ENCODE measurements at places on chromosomes 2 and 18. TPM values are rescaled to one million over a fixed set of nuclear protein-coding genes. Genes with fewer than 3 reads are reported as not detected.
A peak's percentile ranks its signal among the peaks of the same experiment; 100 is the strongest.

GRCh38 chr2:129801575-129801974 lies 177.9 kb upstream of the RAB6C start:
- no peaks in the 10 kb centered on the region for H3K4me1 ChIP-seq
- no peak overlapping the region for H3K4me3 ChIP-seq
- H3K36me3 ChIP-seq = no peaks in the 10 kb centered on the region
- H3K27ac ChIP-seq = no peak overlapping the region
- no peak for DNase-seq
- H3K27me3 ChIP-seq = no peaks in the 10 kb centered on the region

DNA sequence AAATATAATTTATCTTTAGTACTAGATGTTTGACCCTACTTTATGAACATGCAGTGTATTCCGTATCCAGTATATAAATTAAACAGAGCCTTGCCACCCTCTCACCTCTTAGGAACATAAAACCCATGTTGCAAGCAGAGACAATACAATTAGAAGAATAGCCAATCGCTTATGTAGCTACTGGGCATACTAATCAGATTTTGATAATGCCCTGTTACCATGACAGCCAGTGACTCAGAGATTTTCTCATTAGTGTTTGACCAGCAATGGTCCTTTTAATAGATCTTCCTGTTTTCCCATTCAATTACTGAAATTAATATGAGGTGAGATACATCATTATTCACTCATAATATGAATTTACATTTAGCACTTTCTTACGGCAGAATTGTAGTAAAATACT lies 547.3 kb upstream of the VWC2L start:
- H3K36me3 ChIP-seq = no peaks in the 10 kb centered on the region
- peaks cover 9% of the 10 kb centered on the region for H3K4me1 ChIP-seq
- no peak overlapping the region for H3K4me3 ChIP-seq
- no peaks in the 10 kb centered on the region for H3K27me3 ChIP-seq
- no peak overlapping the region for H3K27ac ChIP-seq

DNA sequence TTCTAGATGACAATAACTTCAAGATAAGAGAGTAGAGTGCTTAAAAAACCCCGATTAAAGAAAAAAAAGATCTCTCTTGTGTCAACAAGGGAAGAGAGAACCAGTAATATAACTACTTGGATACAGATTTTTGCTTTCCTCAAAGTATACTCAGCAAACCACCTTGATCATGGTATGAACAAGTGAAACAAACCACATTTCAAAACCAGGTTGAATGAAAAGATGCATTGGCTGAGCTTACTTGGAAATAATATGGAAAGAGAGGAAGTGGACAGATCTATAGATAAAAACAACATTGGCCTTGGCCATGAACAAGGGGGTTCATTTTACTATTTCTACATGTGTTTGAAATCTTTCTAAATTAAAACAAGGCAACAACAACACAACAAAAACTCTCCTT lies 50.1 kb downstream of the ATP8B1 start:
- DNase-seq = no peak
- no peaks in the 10 kb centered on the region for H3K4me1 ChIP-seq
- H3K36me3 ChIP-seq = no peaks in the 10 kb centered on the region
- no peak overlapping the region for H3K27ac ChIP-seq

Gene OST4
- 182 TPM for total RNA-seq

GRCh38 chr2:218567797-218568189 lies 358 bp downstream of the USP37 start:
- no peaks in the 10 kb centered on the region for H3K27me3 ChIP-seq
- H3K27ac ChIP-seq = peak overlapping the region; percentile 82
- DNase-seq = no peak
- H3K4me3 ChIP-seq = peak overlapping the region; percentile 90

DNA sequence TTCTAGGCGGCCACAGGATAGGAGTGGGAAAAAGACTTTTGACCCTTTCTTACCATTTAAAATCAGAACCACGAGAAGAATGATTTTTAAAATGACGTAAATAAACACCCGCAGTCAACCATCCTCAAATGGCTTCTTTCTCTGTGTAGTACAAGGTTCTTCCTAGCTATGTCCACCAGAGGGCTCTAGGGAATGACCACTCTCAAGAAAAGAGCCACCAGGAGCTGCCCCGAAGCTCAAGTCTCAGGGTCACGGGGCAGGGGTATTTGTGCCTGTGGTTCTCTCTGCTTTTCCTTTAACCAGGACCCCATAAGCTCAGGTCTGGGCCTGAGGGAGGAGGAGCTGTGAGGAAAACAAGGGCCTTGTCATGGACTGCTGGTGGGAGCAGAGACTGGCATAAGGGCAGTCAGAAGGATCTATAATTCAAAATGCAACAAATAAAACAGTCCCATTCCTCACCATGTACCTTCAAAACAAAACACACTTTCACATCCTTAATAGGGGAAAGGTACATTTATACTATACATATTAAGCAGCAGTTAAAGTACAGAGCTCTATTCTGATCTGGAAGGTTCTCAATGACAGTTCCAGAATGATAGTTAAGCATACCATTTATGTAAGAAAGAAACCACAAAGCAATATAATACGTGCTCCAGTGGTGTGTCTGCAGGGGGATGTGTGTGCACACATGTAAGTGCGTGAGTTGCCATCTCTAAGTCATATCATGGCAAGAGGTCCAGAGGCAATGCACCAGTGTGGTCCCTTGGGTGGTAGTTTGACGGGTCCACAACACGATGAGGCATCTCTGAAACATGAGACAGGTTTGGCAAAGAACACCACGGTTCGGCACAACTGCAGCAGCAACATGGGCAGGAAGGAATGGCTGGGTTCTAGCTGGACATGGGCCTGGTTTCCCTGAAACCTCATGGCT lies 18.6 kb downstream of the LYPD1 start:
- H3K36me3 ChIP-seq = no peaks in the 10 kb centered on the region
- H3K4me1 ChIP-seq = no peaks in the 10 kb centered on the region
- H3K27me3 ChIP-seq = no peaks in the 10 kb centered on the region
- H3K4me3 ChIP-seq = no peak overlapping the region
- H3K27ac ChIP-seq = no peak overlapping the region
- DNase-seq = no peak

DNA sequence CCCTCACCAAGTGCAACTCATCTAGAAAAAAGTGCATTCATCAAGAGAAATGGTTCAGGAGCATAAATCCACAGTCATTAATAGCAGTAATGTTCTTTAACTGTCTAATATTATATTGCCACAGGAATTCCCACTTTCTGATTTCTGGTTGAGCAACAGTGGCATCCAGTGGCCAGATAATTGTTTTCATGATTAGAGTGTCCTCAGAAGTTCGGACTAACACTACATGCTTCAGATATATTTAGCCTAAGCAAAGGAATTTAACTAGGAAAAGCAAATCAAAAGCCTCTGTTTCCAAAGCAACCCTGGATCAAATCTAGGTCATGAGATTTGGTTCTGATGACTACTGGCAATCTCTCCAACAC lies 9.8 kb upstream of the ERBB4 start:
- DNase-seq = no peak
- H3K27me3 ChIP-seq = no peaks in the 10 kb centered on the region
- H3K27ac ChIP-seq = no peak overlapping the region
- no peak overlapping the region for H3K4me3 ChIP-seq

DNA sequence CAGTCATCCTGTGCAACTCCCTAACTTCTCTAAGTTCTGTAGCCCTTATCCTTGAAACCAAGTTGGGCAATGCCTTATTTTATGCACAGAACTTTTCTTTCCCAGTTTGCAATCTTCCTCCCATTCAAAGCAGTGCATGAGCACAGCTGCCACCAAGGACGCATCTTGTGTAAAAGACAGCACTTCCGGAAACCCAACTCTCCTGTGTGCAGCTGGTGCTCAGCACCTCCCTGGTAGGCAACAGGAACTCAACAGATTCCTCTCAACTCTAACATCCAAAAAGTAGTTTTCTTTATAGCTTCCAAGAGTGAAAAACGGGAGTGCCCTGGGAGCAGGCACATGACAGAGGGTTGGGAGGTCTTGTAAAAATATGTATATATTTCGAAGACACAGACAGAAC lies 2.2 kb downstream of the TMEM18 start:
- H3K27me3 ChIP-seq = no peaks in the 10 kb centered on the region
- H3K36me3 ChIP-seq = no peaks in the 10 kb centered on the region
- H3K4me1 ChIP-seq = no peaks in the 10 kb centered on the region

Gene L3MBTL4
- 11.9 TPM for total RNA-seq

Gene METTL4
- 3.2 TPM for total RNA-seq

DNA sequence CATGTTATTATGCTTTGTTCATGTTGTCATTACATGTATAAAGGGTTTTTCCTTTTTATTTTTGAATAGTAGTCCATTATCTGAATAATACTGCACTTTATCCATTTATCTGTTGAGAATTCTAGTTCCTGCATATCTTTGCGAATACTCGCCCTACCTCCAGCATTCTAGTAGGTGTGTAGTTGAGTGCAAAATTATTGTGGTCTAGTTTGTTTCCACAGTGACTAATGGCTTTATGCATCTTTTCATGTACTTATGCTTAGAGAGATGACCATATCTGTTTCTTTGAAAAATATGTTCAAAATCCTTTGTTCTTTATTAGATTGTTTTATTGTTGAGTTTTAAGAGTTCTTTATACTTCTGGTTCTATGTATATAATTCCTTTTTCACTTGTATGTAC lies 48.8 kb downstream of the EIF5B start:
- H3K4me1 ChIP-seq = no peaks in the 10 kb centered on the region
- no peaks in the 10 kb centered on the region for H3K27me3 ChIP-seq
- peaks cover 9% of the 10 kb centered on the region for H3K36me3 ChIP-seq
- no peak overlapping the region for H3K27ac ChIP-seq

DNA sequence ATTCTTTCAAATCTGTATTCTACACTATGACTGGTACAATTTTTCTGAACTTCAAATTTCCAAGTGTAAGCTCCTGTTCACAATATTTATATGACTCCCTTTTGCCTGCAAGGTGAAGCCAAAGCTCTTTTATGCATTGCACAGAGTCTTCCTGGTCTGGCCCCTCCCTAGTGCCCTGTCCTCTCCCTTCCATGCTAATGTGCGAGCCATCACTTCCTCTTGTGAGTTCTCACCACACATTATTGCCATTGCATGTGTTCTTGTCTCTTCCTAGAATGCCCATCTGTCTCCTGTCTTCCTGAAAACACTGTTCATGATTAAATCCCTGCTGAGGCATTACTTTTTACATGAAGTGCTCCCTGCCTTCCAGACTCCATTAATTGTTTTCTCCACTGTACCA lies 169.9 kb downstream of the MC4R start:
- H3K4me3 ChIP-seq = no peak overlapping the region
- no peaks in the 10 kb centered on the region for H3K27me3 ChIP-seq
- H3K4me1 ChIP-seq = no peaks in the 10 kb centered on the region
- DNase-seq = no peak
- no peak overlapping the region for H3K27ac ChIP-seq

DNA sequence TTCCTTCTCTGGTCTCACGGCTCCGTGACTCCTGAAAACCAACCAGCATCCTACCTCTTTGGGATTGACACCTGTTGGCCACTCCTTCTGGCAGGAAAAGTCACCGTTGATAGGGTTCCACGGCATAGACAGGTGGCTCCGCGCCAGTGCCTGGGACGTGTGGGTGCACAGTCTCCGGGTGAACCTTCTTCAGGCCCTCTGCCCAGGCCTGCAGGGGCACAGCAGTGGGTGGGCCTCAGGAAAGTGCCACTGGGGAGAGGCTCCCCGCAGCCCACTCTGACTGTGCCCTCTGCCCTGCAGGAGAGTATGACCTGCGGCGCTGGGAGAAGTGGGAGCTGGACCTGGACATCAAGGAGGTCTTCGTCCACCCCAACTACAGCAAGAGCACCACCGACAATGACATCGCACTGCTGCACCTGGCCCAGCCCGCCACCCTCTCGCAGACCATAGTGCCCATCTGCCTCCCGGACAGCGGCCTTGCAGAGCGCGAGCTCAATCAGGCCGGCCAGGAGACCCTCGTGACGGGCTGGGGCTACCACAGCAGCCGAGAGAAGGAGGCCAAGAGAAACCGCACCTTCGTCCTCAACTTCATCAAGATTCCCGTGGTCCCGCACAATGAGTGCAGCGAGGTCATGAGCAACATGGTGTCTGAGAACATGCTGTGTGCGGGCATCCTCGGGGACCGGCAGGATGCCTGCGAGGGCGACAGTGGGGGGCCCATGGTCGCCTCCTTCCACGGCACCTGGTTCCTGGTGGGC lies 10.0 kb downstream of the PROC start:
- no peak overlapping the region for H3K27ac ChIP-seq
- DNase-seq = no peak
- no peak overlapping the region for H3K4me3 ChIP-seq

DNA sequence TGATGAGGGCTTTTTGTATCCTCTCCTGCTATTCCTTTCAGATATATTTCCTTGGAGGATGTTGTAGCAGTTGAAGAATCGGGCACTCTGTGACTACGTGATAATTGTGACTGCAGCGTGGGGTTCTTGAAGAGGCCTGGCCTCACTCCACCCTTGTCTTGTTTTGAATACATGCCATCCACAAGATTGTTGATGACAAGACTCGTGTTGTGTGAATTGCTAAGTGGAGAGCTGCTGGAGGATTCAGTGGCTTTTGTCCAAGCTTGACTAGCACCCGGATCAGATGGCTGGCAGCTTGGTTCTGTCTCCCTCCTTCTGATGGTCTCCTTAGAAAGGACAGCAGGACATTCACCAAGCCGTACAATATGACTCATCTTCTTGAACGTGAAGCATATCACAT lies 146.9 kb downstream of the DAW1 start:
- H3K36me3 ChIP-seq = no peaks in the 10 kb centered on the region
- H3K4me3 ChIP-seq = no peak overlapping the region
- DNase-seq = no peak
- H3K27ac ChIP-seq = no peak overlapping the region
- H3K27me3 ChIP-seq = no peaks in the 10 kb centered on the region
- no peaks in the 10 kb centered on the region for H3K4me1 ChIP-seq

Gene ANKRD62
- total RNA-seq = not detected

- H3K4me3 ChIP-seq = no peak overlapping the region
- no peak overlapping the region for H3K27ac ChIP-seq
- H3K36me3 ChIP-seq = no peaks in the 10 kb centered on the region
- H3K27me3 ChIP-seq = no peaks in the 10 kb centered on the region
These were observed 17.9 kb downstream of the TMEM127 start for GRCh38 chr2:96247896-96248295.

DNA sequence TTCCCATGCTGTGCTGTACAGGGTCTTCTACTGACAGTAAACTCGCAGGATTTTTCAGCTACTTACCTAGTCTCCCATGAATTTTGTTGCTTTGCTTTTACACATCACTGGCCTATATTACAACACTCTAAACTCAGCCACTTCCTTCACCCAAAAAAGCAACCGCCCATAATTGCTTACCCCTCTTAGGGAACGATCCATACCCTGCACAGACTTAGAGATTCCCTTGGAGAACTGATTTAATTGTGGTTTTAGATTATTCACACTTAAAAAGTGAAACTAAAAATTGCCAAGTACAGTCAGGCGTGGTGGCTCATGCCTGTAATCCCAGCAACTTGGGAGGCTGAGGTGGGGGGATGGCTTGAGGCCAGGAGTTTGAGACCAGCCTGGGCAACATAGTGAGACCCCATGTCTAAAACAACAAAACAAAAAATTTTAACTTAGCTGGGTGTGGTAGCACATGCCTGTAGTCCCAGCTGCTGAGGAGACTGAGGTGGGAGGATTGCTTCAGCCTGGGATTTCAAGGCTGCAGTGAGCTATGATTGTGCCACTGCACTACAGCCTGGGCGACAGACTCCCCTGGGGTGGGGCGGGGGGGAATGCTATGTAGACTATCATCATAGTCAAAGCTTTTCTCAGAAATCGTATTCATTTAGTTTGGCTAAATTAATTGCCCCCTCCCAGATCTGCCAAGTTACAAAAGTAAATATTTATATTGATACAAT lies 19.3 kb downstream of the MRPL30 start:
- H3K27ac ChIP-seq = no peak overlapping the region
- H3K4me1 ChIP-seq = no peaks in the 10 kb centered on the region
- no peaks in the 10 kb centered on the region for H3K36me3 ChIP-seq
- H3K27me3 ChIP-seq = no peaks in the 10 kb centered on the region
